Activated gamma-delta T cell (primary cell): ENCODE measurements at places on chromosomes 4 and X.

DNA sequence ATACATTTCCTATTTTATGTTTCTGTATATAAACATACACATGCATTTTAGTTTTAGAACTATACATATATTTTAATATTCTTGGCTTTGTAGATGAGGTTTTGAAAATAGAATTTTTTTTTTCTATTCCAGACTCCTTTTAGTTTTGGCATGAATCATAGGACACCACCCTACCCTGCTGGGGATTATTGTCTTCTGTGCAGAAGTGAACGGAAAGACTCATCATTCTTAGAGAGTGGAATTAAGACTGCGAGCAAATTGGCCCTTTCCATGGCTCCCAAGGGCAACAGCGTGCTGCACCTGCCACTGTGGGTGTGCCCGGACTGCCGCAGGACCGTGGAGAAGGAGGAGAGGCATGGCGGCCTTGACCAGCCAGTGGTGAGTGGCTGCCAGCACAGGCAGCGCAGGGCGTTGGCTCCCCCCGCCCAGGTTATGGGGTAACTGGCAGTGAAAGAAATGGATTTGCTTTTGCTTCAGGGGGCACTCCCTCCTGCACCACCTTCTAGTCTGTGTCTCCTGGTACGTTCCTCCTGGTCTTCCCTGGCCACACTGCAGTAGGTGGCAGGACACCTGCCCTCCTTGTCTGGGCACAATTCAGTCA lies 59.6 kb downstream of the FAM193A start:
- no peak for DNase-seq

DNA sequence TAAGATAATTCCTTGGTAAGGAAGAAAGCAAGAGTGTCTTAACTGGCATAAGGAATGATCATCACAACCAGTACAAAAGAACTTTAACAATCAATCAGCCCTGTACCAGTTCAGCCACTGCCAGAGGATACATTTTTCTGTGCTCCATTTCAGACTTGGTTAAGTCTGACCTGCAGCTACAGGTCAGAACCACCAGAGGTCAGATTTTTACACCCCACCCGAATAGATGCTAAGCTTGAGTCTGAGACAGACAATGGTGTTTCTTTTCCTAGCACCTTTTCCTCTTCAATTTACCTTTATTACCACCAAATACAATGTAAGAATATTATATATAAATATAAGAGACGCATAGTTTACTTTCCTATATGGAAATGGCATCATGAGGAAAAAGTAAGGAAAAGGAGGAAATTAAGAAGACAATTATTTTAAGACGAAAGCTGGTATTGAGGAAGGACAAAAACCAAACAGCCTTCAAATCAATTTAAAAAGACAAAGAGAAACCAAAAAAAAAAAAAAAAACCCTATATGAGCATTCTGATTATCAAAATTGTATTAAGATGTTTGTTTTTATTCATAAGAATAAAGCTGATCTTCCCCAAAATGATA lies 215.3 kb upstream of the TTC29 start:
- no peak for DNase-seq

- DNase-seq = no peak
These were observed 14.7 kb upstream of the FAM47B start for GRCh38 chrX:34927866-34928265.

GRCh38 chr4:5300283-5300682 lies 249.0 kb downstream of the STK32B start:
- DNase-seq = no peak
